ENCODE measurements at places on chromosomes 11 and 22. TPM values are rescaled to one million over a fixed set of nuclear protein-coding genes. Genes with fewer than 3 reads are reported as not detected.

The POU2F3 gene
- 1.2 TPM for total RNA-seq

The CCDC82 gene
- 36.6 TPM for total RNA-seq

The LGR4 gene
- not detected for total RNA-seq

The SC5D gene
- total RNA-seq = 23.0 TPM

The SYT13 gene
- not detected for total RNA-seq

The BTBD18 gene
- total RNA-seq = not detected

The HEPN1 gene
- total RNA-seq = not detected

The MB gene
- 0.80 TPM for total RNA-seq

The TRIM48 gene
- not detected for total RNA-seq

The ZC3H12C gene
- total RNA-seq = 2.8 TPM

The RASD2 gene
- total RNA-seq = not detected

The C22orf15 gene
- 0.41 TPM for total RNA-seq

The ART1 gene
- total RNA-seq = not detected

The CEP164 gene
- 33.8 TPM for total RNA-seq

The RBM4 gene
- 138 TPM for total RNA-seq
